ENCODE measurements at places on chromosomes 6 and 20. TPM values are rescaled to one million over a fixed set of nuclear protein-coding genes. Genes with fewer than 3 reads are reported as not detected.

TP53RK gene
- total RNA-seq: 12.8 TPM

CCNC gene
- total RNA-seq: 80.7 TPM

THBS2 gene
- total RNA-seq: 4.9 TPM

NHSL1 gene
- 33.0 TPM for total RNA-seq

CRYBG1 gene
- 8.7 TPM for total RNA-seq

OR2J3 gene
- total RNA-seq: 0.14 TPM

LKAAEAR1 gene
- total RNA-seq: not detected

VPS16 gene
- total RNA-seq: 24.3 TPM

FRMD1 gene
- total RNA-seq: 0.17 TPM

BANF2 gene
- total RNA-seq: not detected

SLC13A3 gene
- total RNA-seq: 1.5 TPM

TMEM217 gene
- total RNA-seq: 3.2 TPM

RIPPLY2 gene
- total RNA-seq: not detected

PRDM1 gene
- total RNA-seq: 0.37 TPM

- DNase-seq: no peak
Measured at GRCh38 chr6:30884521-30885480, 482 bp downstream of the DDR1 start.

DNA sequence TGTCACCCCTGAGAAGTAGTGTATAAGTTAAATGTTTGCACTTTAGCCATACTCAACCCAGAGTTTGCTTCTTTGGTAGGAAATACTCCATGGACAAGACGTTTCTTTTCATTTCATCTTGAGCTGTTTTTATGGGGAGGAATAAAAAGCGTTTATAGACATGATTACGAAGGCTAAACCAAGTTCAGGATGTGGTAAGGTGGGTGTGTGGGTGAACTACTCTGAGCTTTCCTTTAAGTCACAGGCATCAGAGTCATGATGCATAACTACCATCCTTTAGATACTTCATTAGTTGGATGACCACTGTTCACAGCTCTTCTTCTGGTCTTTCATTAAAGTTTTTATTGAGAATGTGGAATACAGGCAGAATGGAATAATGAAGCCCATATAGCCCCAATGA is 48.9 kb downstream of the EBF4 start:
- DNase-seq: no peak

DNA sequence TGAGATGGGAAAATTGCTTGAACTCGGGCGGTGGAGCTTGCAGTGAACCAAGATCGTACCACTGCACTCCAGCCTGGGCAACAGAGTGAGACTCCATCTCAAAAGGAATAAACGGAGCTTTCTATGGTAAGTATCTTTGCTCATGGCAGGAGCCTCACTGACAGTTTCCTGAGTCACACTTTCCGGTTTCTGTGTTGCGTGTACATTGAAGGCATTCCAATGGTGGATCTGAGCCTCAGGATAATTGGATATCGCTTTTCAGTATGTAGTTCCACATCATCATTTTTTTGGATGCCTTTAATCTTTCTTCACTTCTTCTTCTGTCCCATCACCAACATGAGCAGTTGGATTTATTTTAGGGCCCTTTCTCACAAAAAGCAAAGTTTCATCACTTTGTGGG is 28.6 kb upstream of the GTSF1L start:
- no peak for DNase-seq

DNA sequence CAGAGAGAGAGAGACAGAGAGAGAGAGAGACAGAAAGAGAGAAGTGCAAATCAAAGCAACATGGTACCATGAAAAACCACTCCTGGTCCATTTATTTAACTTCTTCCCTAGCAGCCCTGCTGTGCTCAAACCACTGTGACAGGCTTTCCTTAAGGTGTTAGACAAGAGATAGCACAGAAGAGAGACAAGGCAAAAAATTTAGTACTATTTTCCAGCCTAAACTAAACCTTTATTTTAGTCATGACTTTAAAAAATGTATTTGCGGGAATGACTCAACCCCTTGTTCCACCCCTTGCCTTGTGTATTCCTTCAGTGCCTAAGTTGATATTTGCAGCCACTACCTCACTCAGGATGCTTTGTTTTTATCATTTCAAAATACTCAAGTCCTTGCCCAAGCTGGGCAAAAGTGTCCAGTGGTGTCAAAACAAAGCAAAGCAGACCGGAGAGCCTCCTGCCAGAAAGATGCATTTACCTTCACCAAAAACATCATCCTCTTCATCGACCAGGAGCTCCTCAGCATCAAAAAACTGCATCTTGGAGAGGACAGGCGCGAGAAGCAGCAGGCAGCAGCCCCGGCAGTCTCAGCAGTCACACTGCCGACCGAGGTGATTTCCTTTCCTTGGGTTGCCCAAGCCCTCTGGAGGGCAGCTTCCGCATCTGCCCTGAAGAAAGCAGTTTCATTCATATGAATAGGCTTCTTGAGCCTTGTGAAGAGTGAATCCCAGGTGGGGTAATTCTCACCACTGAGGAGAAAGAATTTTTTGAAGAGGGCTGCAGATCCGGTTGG is at the start of gene RIPOR2:
TSS of gene RIPOR2 (minus strand) at position 595 of the 787 bp plus-strand sequence. CDS start at position 533, 62 bp downstream.
- no peak for DNase-seq

DNA sequence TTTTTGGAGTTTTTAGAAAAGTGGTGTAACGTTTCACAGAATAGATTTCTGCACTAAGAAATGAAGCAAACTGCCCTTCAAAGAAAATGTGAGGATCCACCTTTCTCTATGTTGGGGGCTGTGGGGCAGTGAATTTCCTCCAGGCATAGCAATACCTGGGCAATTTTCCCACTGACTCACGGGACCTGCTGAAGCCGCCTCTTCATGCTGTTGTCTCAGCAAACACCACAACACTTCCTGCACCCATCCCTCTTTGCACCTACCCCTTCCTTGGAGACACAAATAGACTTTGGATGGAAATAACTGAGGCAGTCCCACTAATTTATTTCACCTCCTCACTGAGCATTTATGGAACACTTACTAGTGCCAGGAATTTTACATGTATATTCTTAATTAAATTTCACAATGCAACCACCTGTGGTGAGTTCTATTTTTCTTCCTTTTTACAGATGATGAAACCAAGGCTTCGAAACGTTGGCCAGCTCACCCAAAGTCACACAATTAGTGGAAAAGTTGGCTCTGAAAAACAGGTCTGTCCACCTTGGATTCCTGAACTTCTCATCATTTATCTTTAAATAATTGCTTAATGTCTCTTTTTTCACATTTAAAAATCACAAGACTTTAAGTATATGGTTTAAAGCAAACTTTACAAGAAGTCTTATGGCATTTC is 17.2 kb upstream of the ADGRF1 start:
- no peak for DNase-seq

GRCh38 chr6:2054516-2055067 is 190.8 kb downstream of the GMDS start:
- DNase-seq: no peak

DNA sequence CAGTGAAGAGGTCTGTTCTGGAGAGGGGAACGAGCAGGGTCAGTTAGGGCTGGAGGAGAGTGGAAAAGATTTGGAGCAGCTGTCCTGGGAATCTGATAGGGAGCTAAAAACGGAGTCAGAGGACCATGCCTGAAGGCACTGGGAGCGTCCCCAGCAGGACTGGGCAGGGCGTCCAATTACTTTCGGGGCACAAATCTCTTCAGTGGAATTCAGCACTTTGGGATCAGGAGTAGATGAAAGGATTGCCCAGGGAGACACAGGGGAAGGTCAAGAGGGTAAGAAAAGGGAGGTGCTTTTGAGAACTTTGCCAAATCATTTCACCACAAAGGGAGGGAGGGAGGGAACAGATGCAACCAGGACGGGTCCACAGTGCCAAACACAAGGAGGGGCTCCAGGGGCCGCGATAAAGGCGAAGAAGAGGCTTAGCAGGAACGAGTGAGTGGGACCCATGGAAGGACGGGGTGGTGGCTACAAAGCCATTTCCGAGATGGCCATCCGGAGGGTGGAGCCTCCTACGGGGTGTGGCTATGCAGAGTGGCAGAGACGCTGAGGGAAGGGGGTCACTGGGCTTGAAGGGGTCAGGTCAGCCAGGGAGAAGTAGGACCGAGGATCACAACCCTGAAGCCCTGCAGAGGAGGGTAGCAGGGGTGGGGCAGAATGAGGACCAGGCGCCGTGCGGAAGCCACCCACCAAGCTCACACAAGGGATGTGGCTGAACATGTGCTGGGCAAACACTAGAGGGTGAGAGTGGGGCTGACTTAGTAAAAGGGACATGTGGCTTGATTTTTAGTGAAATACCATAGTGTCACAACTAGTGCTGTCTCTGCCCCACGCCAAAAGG is 180.0 kb upstream of the RREB1 start:
- DNase-seq: no peak

DNA sequence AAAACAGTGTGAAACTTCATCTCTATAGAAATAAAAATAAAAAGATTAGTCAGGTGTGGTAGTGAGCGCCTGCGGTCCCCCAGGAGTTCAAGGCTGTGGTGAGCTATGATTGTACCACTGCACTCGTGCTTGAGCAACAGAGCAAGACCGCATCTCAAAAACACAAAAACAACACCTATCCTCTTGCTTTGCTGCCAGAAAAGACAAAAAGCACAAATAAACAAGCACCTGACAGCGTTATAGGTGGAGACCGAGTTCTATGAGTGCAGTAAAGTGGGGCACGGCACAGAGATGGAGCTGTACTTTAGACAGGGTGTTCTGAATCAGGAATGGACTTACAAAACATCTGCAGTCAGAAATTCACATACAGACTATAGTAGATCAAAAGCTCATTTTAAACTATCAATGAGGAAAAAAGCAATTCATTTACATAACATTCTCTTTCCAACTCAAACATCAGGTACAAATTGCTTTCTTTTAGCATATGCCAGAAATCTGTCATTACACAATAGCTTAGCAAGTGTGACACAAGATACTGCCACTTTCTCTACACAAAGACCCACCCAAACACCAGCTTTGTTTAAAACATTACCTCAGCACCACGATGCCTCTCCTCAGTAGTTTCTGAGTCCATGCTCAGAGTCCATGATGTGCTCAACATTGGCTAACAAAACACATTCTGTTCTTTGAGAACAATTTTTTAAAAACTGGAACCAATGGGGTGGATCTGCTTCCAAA is 10.1 kb downstream of the EZR start:
- no peak for DNase-seq

- DNase-seq: no peak
Measured at GRCh38 chr6:54135665-54136369, 24.6 kb downstream of the MLIP start.

- DNase-seq: no peak
Measured at GRCh38 chr6:155195903-155196302, 67.9 kb upstream of the CLDN20 start.

GRCh38 chr6:20770773-20771172 is 236.5 kb downstream of the CDKAL1 start:
- no peak for DNase-seq

- DNase-seq: no peak
Measured at GRCh38 chr6:4962905-4963304, 40.9 kb downstream of the RPP40 start.

DNA sequence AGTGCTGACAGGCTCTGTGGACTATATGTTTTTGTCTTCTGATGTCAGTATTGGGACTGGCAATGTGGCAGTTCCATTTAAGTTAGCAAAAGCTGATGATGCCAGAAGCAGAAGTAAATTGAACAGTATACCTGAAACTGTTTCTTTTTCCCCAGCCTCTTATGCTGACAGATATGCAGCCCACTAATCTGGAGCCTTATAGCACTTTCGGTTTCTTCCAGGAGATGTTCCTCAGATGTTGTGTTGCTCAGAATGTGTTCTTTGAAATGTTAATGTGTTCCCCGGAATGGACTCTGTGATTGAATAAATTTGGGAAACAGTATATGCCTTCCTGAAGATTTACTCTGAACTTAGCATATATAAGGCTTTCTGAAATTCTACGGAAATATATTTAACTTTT is 80.7 kb upstream of the MRAP2 start:
- DNase-seq: no peak

- DNase-seq: no peak
Measured at GRCh38 chr6:154805288-154805911, 72.2 kb downstream of the SCAF8 start.

- no peak for DNase-seq
Measured at GRCh38 chr20:37584238-37584807, 56.6 kb upstream of the BLCAP start.

GRCh38 chr6:114119056-114119455 is 148.1 kb upstream of the HDAC2 start:
- DNase-seq: no peak

GRCh38 chr20:62670156-62670555 is 27.9 kb downstream of the SLCO4A1 start:
- no peak for DNase-seq

GRCh38 chr6:77021778-77022177 is 441.5 kb downstream of the HTR1B start:
- no peak for DNase-seq

DNA sequence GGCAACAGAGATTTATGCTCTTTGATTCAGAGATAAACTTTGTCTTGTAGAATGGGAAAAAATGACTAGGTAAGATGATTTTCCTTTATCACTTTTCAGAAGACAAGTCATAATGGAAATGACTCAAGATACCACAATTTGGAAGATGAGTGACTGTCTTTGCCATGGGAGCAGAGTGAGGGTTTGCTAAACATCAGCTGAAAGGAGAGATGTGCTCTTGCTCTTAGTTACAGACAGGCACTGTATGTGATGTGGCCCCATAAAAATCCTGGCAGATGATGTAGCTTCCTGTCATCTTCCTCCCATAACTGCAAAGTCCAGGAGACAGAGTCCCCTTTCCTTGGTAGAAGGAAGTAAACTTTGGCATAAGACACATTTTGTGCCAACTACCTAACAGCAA is 47.6 kb downstream of the BACH2 start:
- DNase-seq: no peak

DNA sequence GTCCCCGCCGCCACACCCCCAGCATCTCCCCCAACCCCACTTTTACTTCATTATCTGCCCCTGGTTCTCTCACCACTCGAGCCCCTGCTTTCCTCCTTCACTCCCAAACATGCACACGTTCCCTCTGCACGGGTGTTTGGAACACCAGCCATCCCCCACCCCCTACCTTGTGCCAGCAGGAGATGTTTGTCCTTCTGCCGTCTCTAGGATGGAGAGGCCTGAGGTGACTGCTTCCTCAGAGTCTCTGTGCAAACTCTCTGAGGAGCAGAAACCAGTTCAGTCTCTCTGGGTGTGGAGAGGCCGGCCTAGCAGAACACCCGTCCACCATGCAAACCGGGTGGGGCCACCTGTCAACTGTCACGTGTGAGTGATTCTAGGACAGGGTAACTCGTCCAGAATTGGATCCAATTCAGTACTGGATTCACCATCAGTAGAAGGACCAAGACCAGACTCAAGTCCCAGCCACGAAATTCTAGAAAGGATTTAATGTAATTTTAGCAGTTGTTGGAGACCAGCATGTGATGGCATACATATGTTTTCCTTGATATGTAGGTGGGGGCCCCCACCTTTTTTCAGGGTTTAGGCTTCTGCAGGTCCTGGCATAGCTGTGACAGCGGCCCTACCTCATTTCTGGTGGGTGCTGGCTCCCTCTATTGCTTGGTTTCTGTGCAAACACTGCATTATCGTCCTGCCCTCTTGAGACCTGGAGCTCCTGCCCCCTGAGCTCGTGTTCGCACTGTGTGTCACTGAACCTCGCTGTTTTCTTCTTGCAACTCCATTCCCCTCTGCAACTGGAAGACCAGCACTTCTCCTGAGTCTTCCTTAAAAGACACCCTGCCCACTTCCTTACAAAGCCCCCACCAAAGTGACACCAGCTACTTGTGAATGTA is at the start of gene RAET1E:
TSS of gene RAET1E (minus strand) at position 259 of the 890 bp plus-strand sequence. CDS start 7,212 bp downstream, outside the sequence.
- no peak for DNase-seq

GRCh38 chr6:167645368-167645767 is 181.3 kb upstream of the AFDN start:
- no peak for DNase-seq
